Hindlimb muscle (tissue), 1 donor: ENCODE measurements at places on chromosomes 13 and 19. TPM values are rescaled to one million over a fixed set of nuclear protein-coding genes. Genes with fewer than 3 reads are reported as not detected.

The TTC9B gene
- polyA plus RNA-seq, result not detected

The CD22 gene
- 0.72 TPM for polyA plus RNA-seq

The CYP2S1 gene
- 0.46 TPM for polyA plus RNA-seq

DNA sequence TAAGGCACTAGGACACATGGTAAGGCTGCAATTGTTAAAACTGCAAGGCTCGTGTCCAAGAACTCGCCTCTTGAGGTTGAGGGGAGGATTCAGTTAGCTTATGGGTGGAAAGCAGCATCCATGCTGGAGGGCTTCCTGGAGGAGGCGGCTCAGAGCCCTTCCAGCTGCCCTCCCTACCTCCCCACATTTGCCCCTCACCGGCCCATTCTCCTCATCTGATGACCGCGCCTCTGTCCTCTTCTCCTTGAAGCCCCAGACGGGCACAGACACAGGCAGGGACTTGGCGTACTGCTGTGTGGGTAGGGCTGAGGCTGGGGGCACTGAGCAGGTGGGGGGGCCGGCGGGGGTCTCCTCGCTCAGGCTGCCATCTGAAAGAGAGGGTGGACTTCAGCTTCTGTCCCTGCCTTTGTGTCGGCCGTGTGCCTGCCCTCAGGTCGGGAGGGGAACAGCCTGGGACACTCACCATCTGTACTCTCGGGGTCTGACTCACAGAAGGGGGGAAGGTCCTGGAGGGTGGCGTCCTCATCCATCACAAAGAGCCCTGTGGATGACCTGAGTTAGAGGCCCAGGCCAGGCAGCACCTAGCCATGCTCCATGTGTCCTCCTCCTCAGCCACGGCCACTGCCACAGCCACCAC is 4.1 kb upstream of the PNKP start:
- no peak for DNase-seq

DNA sequence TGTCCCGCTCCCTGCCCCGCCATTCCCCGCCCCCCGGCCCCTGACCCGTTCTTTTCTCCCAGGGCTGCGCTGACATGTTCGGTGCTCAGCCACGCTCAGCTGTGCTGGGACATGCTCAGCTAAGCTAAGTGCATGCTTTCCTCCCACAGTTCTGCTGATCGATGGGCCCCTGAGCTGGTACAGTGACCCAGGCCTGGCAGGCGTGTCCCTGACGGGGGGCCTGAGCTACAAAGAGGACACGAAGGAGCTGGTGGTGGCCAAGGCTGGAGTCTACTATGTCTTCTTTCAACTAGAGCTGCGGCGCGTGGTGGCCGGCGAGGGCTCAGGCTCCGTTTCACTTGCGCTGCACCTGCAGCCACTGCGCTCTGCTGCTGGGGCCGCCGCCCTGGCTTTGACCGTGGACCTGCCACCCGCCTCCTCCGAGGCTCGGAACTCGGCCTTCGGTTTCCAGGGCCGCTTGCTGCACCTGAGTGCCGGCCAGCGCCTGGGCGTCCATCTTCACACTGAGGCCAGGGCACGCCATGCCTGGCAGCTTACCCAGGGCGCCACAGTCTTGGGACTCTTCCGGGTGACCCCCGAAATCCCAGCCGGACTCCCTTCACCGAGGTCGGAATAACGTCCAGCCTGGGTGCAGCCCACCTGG is 3.7 kb downstream of the TNFSF9 start:
- no peak for DNase-seq

GRCh38 chr13:48783695-48784230 is 130.0 kb downstream of the CYSLTR2 start:
- no peak for DNase-seq

DNA sequence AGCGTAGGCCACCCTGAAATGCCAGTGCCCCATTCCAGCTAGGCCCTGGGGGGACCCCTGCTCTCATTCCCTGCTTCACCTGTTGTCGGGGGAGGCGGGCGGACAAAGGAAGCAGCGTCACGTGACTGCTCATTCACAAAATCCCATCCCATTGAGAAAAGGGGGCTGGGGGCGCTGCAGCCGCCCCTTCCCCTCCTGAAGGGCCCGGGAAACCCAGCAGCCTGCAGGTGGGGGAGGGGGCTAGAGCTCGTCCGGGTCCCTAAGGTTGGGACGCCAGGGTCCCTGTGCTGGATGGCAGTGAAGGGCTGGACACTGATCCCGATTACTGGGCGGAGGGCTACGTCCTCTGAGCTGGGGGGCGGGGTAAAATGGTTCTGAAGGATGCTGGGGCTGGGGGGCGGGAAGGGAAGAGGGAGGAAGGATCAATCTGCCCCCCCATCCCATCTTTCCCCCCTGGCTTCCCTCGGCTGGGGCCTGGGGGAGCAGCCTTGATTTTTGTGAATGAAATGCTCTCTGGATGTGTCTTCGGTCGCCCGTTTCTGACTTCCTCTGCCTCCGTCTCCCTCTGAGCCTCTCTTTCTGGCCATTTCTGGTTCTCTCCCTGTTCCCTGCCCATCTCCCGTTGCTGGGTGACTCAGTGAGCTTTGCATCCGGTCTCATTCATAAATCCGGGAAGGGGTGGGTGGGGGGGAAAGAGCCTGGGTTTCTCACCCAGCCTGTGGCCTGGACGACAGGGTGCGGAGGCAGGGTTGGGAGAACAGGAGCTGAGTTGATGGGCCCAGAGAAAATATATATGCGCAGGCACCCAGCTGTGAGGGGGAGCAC is 816 bp downstream of the SPRED3 start:
- no peak for DNase-seq
